ENCODE measurements at places on chromosomes 12 and 14.

- no peak for DNase-seq
Measured at GRCh38 chr14:69710378-69710777, 56.6 kb upstream of the SRSF5 start.

DNA sequence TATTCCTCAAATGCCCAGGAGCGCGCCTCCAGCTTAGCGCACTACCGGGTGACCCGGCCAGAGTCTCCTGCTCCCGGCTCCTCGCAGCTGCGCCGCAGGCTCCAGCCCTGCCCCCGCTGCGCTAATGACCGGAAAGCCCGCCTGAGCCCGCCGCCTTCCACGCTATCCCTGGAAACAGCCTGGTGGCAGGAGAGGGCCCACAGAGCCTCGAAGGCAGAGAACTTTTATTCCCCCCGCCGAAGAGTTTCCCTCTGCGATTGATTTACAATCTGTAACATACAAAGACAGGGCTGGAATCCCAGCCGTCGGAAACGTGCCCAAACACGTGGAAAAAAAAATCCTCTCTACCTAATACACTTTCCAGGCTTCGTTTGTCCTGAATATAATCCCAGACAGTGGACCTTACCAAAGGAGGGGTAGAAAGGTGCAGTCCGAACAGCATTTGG, 1.5 kb downstream of the COL2A1 start:
- no peak for DNase-seq

GRCh38 chr14:106455026-106455425, 928.6 kb downstream of the TMEM121 start:
- no peak for DNase-seq

GRCh38 chr14:69572030-69572840, 2.4 kb downstream of the CCDC177 start:
- peak; percentile 8 for DNase-seq

GRCh38 chr14:105076296-105076804, 11.1 kb upstream of the GPR132 start:
- no peak for DNase-seq

DNA sequence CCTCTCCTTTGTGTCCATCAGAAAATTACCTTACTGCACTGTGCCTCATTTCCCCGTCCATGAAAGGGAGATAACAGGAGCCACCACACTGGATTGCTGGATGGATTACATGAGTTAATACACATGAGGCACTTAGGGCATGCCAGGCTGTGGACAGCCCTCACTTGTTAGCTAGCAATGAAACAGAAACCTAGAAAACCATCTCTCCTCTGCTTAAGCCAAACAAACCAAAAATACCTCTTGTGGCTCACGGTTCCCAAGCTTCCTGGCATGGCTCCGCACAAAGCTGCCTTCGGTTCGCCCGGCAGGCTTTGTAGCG, 660 bp upstream of the HCFC2 start:
- no peak for DNase-seq
